ENCODE measurements at places on chromosomes 1 and 21. TPM values are rescaled to one million over a fixed set of nuclear protein-coding genes. Genes with fewer than 3 reads are reported as not detected.

DNA sequence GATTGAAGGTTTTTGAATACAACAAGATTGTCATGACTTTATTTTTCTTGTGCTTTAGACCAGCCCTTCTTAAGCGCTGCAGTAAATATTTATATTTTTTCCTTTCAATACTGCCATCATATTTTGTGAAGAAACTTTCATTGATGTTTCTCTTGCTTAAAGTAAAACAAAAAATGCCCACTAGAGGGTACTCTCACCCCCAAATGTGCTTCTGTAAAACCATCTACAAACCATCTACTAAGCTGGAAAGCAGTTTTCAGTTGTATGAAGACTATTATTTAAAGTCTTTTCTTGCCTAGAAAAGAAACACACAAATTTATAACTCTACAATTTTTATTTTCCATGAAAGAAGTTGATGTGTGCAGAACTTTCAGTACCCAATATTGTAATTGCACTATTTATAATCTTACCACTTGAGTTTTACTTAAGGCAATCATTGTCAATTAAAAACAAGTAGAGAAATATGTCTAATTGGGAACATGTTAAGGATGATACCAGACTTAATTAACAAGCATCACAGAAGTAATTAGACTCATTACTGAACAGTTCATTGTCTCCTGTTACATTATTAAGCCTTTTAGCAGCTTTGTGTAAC lies 10.7 kb downstream of the LEPR start:
- peaks cover 7% of the 10 kb centered on the region for H3K4me1 ChIP-seq
- peak overlapping the region; percentile 32 for H3K27ac ChIP-seq
- H3K27me3 ChIP-seq: no peaks in the 10 kb centered on the region

GRCh38 chr1:158735848-158736247 lies 15.3 kb upstream of the OR6K3 start:
- no peak for DNase-seq
- no peak overlapping the region for H3K4me3 ChIP-seq
- H3K27me3 ChIP-seq: no peaks in the 10 kb centered on the region

- peaks cover 33% of the 10 kb centered on the region for H3K36me3 ChIP-seq
- H3K27ac ChIP-seq: no peak overlapping the region
- no peak overlapping the region for H3K4me3 ChIP-seq
- DNase-seq: no peak
Measured at GRCh38 chr1:185170291-185170848, 13.4 kb downstream of the SWT1 start.

DNA sequence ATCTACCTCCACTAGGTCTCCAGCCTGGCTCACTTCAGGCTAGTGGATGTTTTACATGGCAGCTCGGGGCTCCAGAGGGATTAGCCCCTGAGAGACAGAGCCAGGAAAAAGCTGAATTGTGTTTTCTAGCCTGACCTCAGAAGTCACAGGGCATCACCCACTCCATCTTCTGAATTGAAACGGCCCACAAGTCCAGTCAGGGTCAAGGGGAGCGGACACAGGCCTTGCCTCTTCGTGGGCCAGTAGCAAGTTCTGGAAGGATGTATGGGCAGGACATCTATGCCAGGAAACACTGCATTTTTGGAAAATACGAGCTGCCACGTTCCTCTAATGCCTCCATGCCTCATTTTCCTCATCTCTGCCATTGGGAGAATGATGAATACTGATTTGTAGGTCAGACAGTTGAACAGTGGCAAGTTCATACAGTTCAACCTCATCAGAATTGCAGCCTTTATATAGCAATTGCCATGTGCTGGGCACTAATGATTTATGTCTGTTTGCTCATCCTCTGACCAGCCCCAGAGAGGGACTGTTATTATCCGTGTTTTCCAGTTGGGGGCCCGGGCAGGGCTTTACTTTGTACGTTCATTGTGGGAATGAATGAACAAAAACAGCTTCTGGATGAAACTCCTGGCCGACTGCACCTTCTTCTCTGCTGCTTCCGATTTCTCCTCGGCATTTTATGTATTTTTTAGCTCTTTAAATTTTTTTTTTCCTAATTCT lies 23.2 kb upstream of the PCBP3 start:
- H3K27me3 ChIP-seq: no peaks in the 10 kb centered on the region
- no peaks in the 10 kb centered on the region for H3K4me1 ChIP-seq

DNA sequence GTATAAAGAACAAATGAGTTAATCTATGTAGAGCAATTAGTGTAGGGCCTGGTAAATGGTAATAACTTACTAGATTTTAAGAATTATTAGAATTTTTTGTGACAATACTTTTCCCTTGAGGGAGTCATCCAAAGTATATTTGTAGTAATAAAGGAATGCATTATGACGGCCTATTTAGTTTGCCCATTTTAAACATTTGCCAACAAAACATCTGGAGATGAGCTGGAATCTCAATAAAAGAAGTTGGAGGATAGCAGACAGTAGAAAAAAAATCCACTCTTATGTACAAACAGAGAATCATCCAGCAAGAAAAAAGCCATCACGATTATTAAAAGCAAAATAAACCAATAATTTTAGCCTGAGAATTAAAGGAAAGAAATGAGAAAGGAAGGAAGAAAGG lies 567.3 kb upstream of the ADAMTS5 start:
- H3K4me3 ChIP-seq: no peak overlapping the region
- no peaks in the 10 kb centered on the region for H3K27me3 ChIP-seq
- no peaks in the 10 kb centered on the region for H3K4me1 ChIP-seq
- no peak overlapping the region for H3K27ac ChIP-seq
- no peaks in the 10 kb centered on the region for H3K36me3 ChIP-seq

DNA sequence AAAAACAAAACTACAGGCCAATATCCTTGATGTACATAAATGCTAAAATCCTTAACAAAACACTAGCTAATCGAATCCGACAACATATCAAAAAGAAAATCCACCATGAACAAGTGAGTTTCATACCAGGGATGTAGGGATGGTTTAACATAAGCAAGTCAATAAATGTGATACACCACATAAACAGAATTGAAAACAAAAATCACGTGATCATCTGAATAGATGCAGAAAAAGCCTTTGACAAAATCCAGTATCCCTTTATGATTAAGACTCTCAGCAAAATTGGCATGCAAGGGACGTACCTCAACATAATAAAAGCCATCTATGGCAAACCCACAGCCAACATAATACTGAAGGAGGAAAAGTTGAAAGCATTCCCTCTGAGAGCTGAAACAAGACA lies 466.1 kb downstream of the BRINP3 start:
- no peak for DNase-seq
- H3K4me3 ChIP-seq: no peak overlapping the region
- no peaks in the 10 kb centered on the region for H3K36me3 ChIP-seq
- H3K4me1 ChIP-seq: no peaks in the 10 kb centered on the region

The SLAMF6 gene
- total RNA-seq: 4.4 TPM

The OR6K6 gene
- total RNA-seq: not detected

The GAS5 gene
- 310 TPM for total RNA-seq

- H3K36me3 ChIP-seq: peaks cover 65% of the 10 kb centered on the region
- no peaks in the 10 kb centered on the region for H3K27me3 ChIP-seq
- DNase-seq: no peak
- no peaks in the 10 kb centered on the region for H3K4me1 ChIP-seq
- no peak overlapping the region for H3K27ac ChIP-seq
- H3K4me3 ChIP-seq: no peak overlapping the region
Measured at GRCh38 chr1:88813471-88813870, 77.9 kb downstream of the GTF2B start.

The POU2F1 gene
- 15.3 TPM for total RNA-seq

- no peaks in the 10 kb centered on the region for H3K27me3 ChIP-seq
- DNase-seq: no peak
- no peaks in the 10 kb centered on the region for H3K4me1 ChIP-seq
- H3K4me3 ChIP-seq: no peak overlapping the region
Measured at GRCh38 chr1:36642802-36643201, 160.1 kb upstream of the CSF3R start.

- no peaks in the 10 kb centered on the region for H3K36me3 ChIP-seq
- no peak overlapping the region for H3K27ac ChIP-seq
- no peak overlapping the region for H3K4me3 ChIP-seq
- no peaks in the 10 kb centered on the region for H3K4me1 ChIP-seq
- DNase-seq: no peak
Measured at GRCh38 chr1:152190589-152190988, 31.6 kb upstream of the RPTN start.

- no peak for DNase-seq
- H3K36me3 ChIP-seq: no peaks in the 10 kb centered on the region
- H3K4me3 ChIP-seq: no peak overlapping the region
- no peaks in the 10 kb centered on the region for H3K4me1 ChIP-seq
- H3K27ac ChIP-seq: no peak overlapping the region
Measured at GRCh38 chr1:69700770-69701169, 133.0 kb downstream of the LRRC7 start.

- no peaks in the 10 kb centered on the region for H3K27me3 ChIP-seq
- no peak overlapping the region for H3K4me3 ChIP-seq
- H3K36me3 ChIP-seq: peaks cover 4% of the 10 kb centered on the region
- peaks cover 16% of the 10 kb centered on the region for H3K4me1 ChIP-seq
Measured at GRCh38 chr1:167671727-167672511, 41.9 kb downstream of the RCSD1 start.

- H3K27me3 ChIP-seq: peaks cover 3% of the 10 kb centered on the region
- no peak overlapping the region for H3K27ac ChIP-seq
- H3K4me3 ChIP-seq: no peak overlapping the region
- no peak for DNase-seq
Measured at GRCh38 chr1:5565281-5566125, 426.7 kb downstream of the NPHP4 start.

The HUNK gene
- 2.0 TPM for total RNA-seq

The ITPKB gene
- total RNA-seq: 44.1 TPM

The LCE3E gene
- total RNA-seq: not detected

- DNase-seq: no peak
- no peak overlapping the region for H3K27ac ChIP-seq
- no peaks in the 10 kb centered on the region for H3K36me3 ChIP-seq
- H3K4me3 ChIP-seq: no peak overlapping the region
Measured at GRCh38 chr21:27649762-27650161, 682.9 kb upstream of the ADAMTS5 start.

The PTPRC gene
- 127 TPM for total RNA-seq

DNA sequence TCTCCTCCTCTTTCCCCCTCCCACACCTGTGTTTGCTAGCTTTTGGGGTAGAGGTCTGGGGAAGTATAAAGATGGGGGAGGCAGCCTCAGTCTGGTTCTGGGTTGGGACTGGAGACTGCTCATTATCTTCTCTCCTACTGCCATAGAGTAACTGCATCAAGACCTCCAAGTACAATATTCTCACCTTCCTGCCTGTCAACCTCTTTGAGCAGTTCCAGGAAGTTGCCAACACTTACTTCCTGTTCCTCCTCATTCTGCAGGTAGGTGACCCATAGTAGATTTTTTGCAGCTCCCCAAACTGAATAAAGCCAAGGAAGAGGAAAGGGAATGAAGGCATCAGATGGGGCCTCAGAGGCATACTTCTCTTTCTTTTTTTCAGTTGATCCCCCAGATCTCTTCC lies 5.3 kb downstream of the ATP8B2 start:
- no peaks in the 10 kb centered on the region for H3K27me3 ChIP-seq
- DNase-seq: no peak
- peaks cover 45% of the 10 kb centered on the region for H3K4me1 ChIP-seq
- H3K36me3 ChIP-seq: peaks cover 29% of the 10 kb centered on the region
- no peak overlapping the region for H3K4me3 ChIP-seq

GRCh38 chr21:46468108-46468774 lies 9.6 kb downstream of the DIP2A start:
- no peak overlapping the region for H3K4me3 ChIP-seq
- no peaks in the 10 kb centered on the region for H3K27me3 ChIP-seq
- no peaks in the 10 kb centered on the region for H3K36me3 ChIP-seq
- peaks cover 7% of the 10 kb centered on the region for H3K4me1 ChIP-seq
- no peak overlapping the region for H3K27ac ChIP-seq
- no peak for DNase-seq

- H3K4me3 ChIP-seq: no peak overlapping the region
- H3K27me3 ChIP-seq: no peaks in the 10 kb centered on the region
- H3K4me1 ChIP-seq: peaks cover 4% of the 10 kb centered on the region
- DNase-seq: no peak
- H3K36me3 ChIP-seq: no peaks in the 10 kb centered on the region
Measured at GRCh38 chr1:22773981-22774832, 63.6 kb downstream of the EPHB2 start.

DNA sequence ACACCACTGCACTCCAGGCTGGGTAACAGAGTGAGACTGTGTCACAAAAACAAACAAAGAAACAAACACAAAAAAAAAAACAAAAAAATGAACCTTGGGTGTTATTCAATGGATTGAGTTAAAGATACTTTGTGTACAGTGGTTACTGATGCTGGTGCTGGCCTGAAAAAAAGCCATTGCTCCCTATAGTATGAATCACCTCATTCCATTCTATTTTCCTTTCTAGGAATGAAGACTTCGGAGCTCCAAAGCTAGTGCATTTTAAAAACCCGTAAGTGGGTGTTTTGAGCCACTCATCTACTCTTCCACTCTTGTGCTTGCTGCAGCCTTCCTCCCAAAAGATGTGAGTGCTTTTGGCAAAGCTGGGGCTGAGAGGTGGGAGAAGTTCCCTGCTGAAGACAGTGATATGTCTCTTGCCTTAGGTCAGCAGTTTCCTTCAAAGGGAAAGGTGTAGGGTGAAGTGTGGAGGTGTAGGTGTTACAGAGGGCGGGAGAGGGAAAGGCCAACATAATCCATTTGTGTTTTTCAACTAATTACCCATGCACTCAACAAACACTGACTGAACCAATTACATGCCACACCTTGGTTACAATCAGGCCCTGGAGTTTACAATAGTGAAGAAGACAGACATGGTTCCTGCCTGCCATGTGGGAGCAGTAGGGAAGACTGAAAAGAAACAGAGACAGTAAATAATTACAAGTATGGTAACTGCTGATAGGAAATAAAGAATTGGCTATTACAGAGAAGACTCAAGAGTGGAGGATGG lies 55.0 kb upstream of the SERBP1 start:
- H3K27ac ChIP-seq: no peak overlapping the region
- no peaks in the 10 kb centered on the region for H3K36me3 ChIP-seq
- H3K4me1 ChIP-seq: no peaks in the 10 kb centered on the region
- H3K27me3 ChIP-seq: no peaks in the 10 kb centered on the region

DNA sequence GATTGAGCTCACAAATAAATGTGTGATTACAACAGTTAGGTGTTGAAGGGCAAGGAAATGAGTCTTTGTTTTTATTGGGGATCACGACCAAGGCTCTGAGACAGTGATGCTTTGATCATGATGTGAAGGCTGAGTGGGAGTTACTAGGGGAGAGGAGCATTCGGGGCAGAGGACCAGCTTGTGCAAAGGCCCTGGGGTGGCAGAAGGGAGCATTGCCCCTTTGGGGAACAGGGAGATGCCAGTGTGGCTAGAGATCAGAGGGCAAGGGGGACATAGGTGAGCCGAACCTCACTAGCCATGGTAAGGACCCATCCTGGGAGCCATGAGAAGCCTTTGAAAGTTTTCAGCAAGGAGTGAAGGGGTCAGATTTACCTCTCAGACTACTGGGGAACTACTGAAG lies 31.1 kb downstream of the TNFRSF8 start:
- H3K4me1 ChIP-seq: no peaks in the 10 kb centered on the region
- H3K27ac ChIP-seq: no peak overlapping the region
- no peaks in the 10 kb centered on the region for H3K36me3 ChIP-seq
- no peak for DNase-seq
- no peaks in the 10 kb centered on the region for H3K27me3 ChIP-seq
- no peak overlapping the region for H3K4me3 ChIP-seq

- H3K4me3 ChIP-seq: no peak overlapping the region
- no peaks in the 10 kb centered on the region for H3K36me3 ChIP-seq
- H3K27ac ChIP-seq: no peak overlapping the region
- H3K27me3 ChIP-seq: no peaks in the 10 kb centered on the region
Measured at GRCh38 chr21:39776589-39776988, 31.6 kb downstream of the IGSF5 start.

The GPR25 gene
- total RNA-seq: 0.32 TPM

GRCh38 chr21:26194811-26195251 lies 24.3 kb upstream of the APP start:
- no peaks in the 10 kb centered on the region for H3K4me1 ChIP-seq
- no peak overlapping the region for H3K27ac ChIP-seq
- no peaks in the 10 kb centered on the region for H3K27me3 ChIP-seq
- H3K4me3 ChIP-seq: no peak overlapping the region
- H3K36me3 ChIP-seq: no peaks in the 10 kb centered on the region

Measured in upper lobe of right lung (tissue), 1 donor.